ENCODE measurements at places on chromosomes 4 and X.

DNA sequence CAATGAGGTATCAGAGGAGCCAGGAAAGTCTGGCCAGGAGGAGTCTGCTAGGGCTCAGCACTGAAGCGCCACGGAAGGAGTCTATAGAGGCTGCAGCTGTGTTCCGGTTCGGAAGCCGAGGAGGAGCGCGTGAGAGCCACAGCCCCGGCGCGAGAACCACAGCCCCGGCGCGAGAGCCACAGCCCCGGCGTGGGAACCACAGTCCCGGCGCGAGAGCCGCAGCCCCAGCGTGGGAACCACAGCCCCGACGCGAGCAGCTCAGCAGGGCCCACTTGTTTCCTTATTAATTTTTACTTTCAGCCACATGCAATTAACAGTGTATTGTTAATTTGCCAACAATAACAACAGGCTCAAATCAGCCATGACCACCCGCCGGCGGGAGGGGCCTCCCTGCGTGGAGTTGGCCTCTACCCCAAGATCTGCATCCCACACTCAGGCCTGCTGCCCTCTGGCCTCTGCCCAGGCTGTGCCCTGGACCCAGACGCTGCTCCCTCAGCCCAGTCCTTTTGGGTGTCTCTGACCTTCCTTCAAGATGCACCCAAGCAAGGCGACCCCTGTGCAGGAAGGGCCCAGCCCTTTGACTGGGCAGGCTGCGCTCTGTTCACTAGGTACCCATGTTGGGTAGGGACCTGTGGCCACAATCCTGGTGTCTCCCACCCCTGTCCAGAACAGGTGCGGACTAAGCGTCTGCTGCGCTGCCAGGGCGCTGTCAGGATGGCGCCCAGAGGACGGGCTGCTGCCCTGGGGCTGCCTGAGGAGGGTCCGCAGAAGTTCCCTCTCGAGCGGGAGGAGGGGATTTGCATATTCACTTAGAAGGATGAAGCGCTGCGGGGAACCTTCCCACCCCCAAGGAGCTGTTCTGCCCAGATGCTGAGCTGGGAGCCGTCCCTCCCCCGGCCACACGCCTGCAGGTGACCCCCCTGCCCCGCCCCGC lies 113.8 kb downstream of the ADRA2C start:
- H3K27me3 ChIP-seq: peaks cover 18% of the 10 kb centered on the region
- H3K36me3 ChIP-seq: no peaks in the 10 kb centered on the region
- H3K4me3 ChIP-seq: no peak overlapping the region
- DNase-seq: no peak
- peaks cover 10% of the 10 kb centered on the region for H3K4me1 ChIP-seq
- H3K27ac ChIP-seq: no peak overlapping the region

DNA sequence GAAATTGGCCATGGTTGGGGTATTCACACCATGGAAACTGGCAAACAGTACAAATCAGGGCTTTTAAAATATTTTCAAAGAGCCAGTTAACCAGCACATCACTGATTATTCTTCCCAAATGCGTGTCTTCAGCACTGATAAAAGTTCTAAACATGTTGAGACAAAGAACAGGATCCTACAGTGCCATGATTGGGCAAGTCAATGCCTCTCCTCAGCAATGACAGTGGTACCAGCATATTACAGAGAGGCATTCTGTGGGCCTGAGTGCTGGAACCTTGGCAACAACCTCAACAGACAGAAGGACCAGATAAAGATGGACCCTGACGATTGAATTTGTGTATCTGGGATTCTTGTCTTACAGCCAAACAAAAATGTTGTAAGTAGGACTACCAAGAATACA lies 108.9 kb downstream of the EFHC2 start:
- no peaks in the 10 kb centered on the region for H3K36me3 ChIP-seq
- H3K27me3 ChIP-seq: no peaks in the 10 kb centered on the region
- H3K4me3 ChIP-seq: no peak overlapping the region
- no peak for DNase-seq
- H3K4me1 ChIP-seq: peaks cover 28% of the 10 kb centered on the region

GRCh38 chr4:129322920-129323319 lies 227.0 kb downstream of the C4orf33 start:
- no peaks in the 10 kb centered on the region for H3K36me3 ChIP-seq
- no peak overlapping the region for H3K4me3 ChIP-seq
- no peaks in the 10 kb centered on the region for H3K4me1 ChIP-seq
- H3K27ac ChIP-seq: no peak overlapping the region

- no peak for DNase-seq
- no peak overlapping the region for H3K27ac ChIP-seq
- no peak overlapping the region for H3K4me3 ChIP-seq
- no peaks in the 10 kb centered on the region for H3K27me3 ChIP-seq
- no peaks in the 10 kb centered on the region for H3K36me3 ChIP-seq
Measured at GRCh38 chrX:46597771-46598170, 24.2 kb downstream of the CHST7 start.

DNA sequence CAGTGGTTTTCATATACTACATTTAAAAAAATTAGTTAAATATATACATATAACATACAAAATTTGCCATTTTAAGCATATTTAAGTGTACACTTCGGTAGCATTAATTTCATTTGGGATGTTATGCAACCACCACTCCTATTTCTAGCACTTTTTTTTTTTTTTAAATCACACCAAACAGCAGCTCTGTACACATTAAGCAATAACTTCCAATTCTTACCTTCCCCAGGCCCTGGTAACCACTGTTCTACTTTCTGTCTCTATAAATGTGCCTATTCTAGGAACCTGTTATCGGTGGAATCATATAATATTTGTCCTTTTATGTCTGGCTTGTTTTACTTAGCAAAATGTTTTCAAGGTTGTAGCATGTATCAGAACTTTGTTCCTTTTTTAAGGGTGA lies 39.1 kb downstream of the TMEM164 start:
- no peak for DNase-seq
- no peaks in the 10 kb centered on the region for H3K27me3 ChIP-seq
- no peak overlapping the region for H3K4me3 ChIP-seq
- H3K4me1 ChIP-seq: peaks cover 30% of the 10 kb centered on the region
- H3K36me3 ChIP-seq: no peaks in the 10 kb centered on the region

GRCh38 chrX:112078606-112079005 lies 4.0 kb downstream of the TRPC5 start:
- DNase-seq: no peak
- no peak overlapping the region for H3K4me3 ChIP-seq
- no peaks in the 10 kb centered on the region for H3K27me3 ChIP-seq
- no peaks in the 10 kb centered on the region for H3K36me3 ChIP-seq

DNA sequence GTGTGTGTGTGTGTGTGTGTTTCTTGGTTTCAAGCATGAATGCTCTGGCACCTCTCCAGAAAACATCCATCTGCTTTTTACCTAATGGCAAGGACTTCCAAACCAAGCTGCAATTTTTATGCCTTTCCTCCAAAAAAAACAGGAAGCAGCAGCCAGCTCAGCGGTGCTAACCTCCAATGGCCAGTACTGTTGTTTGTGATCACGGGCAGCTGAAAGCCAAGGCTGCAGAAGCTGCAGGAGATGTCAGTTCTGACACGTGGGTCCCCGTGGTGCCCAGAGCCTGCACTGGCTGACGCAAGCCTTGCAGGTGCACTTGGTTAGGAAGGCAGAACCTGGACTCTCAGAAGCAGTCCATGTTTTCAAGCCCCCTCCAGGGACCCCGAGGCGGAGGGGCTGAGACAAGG lies 313.6 kb upstream of the DDX53 start:
- no peaks in the 10 kb centered on the region for H3K4me1 ChIP-seq
- no peaks in the 10 kb centered on the region for H3K36me3 ChIP-seq
- H3K27me3 ChIP-seq: no peaks in the 10 kb centered on the region
- H3K27ac ChIP-seq: no peak overlapping the region

DNA sequence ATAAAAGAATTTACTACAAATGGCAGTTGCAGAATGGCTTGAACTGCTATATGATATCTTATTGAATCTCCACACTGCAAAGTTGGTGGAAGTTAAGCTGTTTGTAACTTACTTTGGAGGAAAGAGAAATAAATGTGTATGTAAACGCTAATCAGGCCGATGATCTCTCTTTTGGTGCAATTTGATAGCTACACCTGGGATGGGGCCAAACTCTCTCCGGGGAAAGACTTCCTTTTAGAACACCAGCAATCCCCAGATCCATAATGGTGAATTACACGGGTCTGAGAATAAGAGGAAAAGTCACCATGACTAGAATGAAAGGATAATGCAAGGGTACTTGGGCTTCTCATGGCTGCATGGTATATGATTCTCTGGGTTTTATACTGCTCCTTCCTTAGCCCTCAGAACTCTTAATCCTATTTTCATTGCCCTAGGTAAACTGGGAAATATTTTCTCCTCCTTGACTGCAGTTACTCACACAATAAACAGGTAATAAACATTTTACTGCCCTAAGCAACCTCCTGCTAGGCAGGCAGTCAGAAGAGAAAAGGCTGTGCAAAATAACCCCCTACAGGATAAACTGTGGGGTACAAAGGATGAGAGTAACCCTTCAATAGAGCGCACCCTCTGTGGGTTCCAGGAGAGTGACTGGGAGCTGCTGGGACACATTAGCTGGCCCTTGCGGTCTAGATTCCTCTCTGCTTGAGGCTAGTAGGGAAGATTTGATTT lies 109.3 kb downstream of the MGST2 start:
- H3K4me1 ChIP-seq: no peaks in the 10 kb centered on the region
- no peaks in the 10 kb centered on the region for H3K27me3 ChIP-seq
- H3K36me3 ChIP-seq: no peaks in the 10 kb centered on the region
- no peak overlapping the region for H3K4me3 ChIP-seq
- H3K27ac ChIP-seq: no peak overlapping the region

DNA sequence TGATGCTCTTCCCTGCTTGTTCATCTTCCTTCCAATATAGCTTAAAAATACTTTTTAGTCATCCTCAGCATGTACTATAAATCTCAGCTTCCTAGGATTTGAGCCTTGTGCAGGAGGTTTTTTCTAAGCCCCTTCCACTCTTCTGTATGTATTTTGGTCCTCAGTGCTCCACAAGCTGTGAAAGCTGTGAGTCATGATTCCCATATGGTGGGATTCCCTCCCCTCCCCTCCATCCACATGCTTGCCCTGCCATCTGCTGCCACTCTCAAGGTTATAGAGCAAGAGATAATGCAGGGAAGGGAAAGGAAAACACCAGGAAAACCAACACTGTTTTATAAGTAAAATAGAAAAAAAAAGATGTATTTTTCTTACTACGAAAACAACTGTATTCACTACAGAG lies 58.5 kb upstream of the AP1S2 start:
- no peaks in the 10 kb centered on the region for H3K36me3 ChIP-seq
- H3K4me3 ChIP-seq: no peak overlapping the region
- no peak for DNase-seq
- no peak overlapping the region for H3K27ac ChIP-seq
- H3K27me3 ChIP-seq: no peaks in the 10 kb centered on the region

GRCh38 chrX:100512471-100512870 lies 72.3 kb upstream of the TNMD start:
- no peak overlapping the region for H3K27ac ChIP-seq
- H3K4me1 ChIP-seq: no peaks in the 10 kb centered on the region
- H3K36me3 ChIP-seq: no peaks in the 10 kb centered on the region
- DNase-seq: no peak
- H3K27me3 ChIP-seq: no peaks in the 10 kb centered on the region

- no peak overlapping the region for H3K27ac ChIP-seq
- DNase-seq: no peak
- H3K4me1 ChIP-seq: no peaks in the 10 kb centered on the region
- no peaks in the 10 kb centered on the region for H3K36me3 ChIP-seq
- no peaks in the 10 kb centered on the region for H3K27me3 ChIP-seq
- H3K4me3 ChIP-seq: no peak overlapping the region
Measured at GRCh38 chr4:88207171-88207570, 48.7 kb upstream of the ABCG2 start.

GRCh38 chrX:133813971-133814370 lies 171.4 kb downstream of the GPC3 start:
- no peak overlapping the region for H3K27ac ChIP-seq
- no peak overlapping the region for H3K4me3 ChIP-seq
- H3K4me1 ChIP-seq: no peaks in the 10 kb centered on the region
- DNase-seq: no peak
- no peaks in the 10 kb centered on the region for H3K27me3 ChIP-seq

- H3K4me3 ChIP-seq: no peak overlapping the region
- no peak overlapping the region for H3K27ac ChIP-seq
- no peak for DNase-seq
- H3K27me3 ChIP-seq: no peaks in the 10 kb centered on the region
Measured at GRCh38 chrX:40092808-40093435, 4.8 kb downstream of the BCOR start.

DNA sequence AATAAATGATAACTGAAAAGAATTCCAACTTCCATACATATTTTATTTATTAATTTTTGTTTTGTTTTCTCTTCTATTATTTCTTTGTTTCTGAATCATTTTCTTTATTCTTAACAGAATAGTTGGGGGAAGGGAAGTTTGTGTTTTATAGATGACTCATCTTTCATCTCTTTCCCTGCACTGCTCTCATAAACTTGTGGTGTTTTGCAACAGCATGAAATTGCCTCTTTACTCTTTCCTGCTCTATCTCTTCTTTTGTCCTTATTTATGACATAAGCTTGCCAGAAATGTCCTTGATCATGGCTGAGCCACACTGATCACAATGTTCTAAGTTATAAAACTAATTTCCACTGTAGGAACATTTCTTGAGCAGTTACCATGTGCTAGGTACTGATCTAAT lies 22.3 kb downstream of the QRFPR start:
- no peak overlapping the region for H3K27ac ChIP-seq
- H3K36me3 ChIP-seq: no peaks in the 10 kb centered on the region
- no peaks in the 10 kb centered on the region for H3K4me1 ChIP-seq
- H3K4me3 ChIP-seq: no peak overlapping the region
- DNase-seq: no peak
- H3K27me3 ChIP-seq: no peaks in the 10 kb centered on the region

DNA sequence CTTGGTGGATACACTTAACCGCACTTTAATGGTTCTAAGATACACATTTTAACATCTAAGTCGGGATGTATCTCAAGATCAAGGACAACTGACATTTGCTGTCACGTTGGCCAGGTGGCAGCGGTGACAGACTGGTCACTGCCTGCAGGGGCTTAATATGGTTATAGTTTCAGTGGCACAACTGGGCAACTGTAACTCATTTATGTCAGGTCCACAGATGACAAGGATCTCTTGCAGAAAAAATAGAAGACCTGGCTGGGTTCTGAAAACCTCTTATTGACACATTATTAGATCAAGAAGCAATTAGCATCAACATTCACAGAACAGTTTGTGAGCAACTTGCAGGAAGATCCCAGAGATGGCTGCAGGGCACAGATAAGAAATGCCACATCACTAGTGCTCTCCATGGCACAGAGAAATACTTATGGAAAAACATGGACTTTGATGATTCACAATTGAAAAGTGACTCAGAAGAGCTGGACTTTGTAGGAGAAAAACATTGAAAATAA lies 99.6 kb upstream of the SORBS2 start:
- no peaks in the 10 kb centered on the region for H3K27me3 ChIP-seq
- no peak for DNase-seq
- H3K36me3 ChIP-seq: no peaks in the 10 kb centered on the region
- no peak overlapping the region for H3K4me3 ChIP-seq
- no peak overlapping the region for H3K27ac ChIP-seq
- no peaks in the 10 kb centered on the region for H3K4me1 ChIP-seq
